ENCODE measurements at places on chromosomes 7 and 10.

DNA sequence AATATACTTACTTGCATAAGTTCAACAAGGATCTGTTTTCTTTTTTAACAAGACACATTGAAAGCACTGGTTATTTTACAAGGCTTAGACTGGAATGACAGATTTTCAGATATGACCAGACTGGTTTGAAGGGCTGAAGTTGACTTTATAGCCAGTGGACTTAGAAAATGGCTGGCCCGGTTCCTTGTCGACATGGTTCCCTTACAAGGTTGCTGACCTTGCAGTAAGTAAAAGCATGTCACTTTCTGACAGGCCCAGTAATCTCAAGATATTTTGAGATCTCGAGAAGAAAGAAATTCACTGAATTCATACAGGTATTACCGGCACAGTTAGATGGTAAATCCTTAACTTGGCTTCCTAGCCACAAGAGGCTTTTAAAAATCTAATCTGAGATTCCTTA is 136.5 kb downstream of the COBL start:
- DNase-seq, result no peak

DNA sequence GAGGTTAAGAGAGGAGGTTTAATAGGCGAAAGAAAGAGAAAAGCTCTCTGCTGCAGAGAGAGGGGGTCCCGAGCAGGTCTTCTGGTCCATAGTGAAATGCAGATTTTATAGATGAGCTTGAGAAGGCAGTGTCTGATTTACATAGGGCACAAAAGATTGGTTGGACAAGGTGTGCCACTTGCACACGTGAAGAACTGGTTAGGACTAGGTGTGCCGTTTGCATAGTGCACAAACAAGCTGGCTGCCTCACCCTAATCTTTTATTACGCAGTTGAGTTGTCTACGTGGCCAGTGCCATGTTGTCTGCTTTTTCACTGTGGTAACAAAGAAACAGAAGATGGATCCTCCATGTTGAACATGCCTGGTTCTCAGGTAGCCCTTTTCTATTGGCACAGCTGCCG is 82.6 kb downstream of the AMPH start:
- DNase-seq, result no peak

- DNase-seq, result no peak
Observed at GRCh38 chr10:35554036-35554435, 51.1 kb upstream of the GJD4 start.

DNA sequence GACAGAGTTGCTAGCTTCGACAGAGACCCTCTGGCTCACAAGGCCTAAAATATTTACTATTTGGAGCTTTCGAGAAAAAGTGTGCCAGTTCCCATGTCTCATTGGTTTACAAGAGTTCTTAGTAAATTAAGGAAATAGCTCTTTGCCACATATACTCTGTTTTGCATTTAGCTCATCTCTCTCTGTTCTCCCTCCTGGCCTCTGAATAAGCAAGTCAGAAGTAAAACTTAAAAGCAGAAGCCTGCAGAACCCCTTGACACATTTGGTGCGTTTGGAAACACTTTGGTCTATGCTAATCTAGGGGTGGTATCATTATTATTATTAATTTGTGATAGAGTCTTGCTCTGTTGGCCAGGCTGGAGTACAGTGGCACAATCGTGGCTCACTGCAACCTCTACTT is 6.4 kb downstream of the CARD11 start:
- no peak for DNase-seq

GRCh38 chr7:31688372-31688771 is 1.4 kb downstream of the PPP1R17 start:
- DNase-seq, result no peak

DNA sequence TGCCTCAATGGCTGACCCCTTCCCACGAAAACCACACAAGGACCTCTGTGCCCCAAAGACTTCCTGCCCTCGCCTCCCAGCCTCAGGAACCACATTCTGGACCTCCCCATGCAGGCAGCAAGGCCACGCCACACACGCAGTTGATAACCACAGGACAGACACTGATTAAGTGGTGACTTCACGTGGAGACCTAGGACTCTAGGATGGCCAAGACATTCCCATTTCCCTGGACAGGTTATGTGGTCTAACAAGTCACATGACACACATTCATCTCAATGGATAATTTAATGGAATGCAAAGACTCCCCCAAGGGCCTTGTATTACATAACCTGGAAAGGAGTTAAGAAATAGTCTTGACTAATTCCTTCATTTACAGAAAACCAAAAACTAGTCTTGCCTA is 110.2 kb downstream of the LARP4B start:
- DNase-seq, result no peak

GRCh38 chr10:114499630-114500190 is 95.4 kb upstream of the AFAP1L2 start:
- no peak for DNase-seq

DNA sequence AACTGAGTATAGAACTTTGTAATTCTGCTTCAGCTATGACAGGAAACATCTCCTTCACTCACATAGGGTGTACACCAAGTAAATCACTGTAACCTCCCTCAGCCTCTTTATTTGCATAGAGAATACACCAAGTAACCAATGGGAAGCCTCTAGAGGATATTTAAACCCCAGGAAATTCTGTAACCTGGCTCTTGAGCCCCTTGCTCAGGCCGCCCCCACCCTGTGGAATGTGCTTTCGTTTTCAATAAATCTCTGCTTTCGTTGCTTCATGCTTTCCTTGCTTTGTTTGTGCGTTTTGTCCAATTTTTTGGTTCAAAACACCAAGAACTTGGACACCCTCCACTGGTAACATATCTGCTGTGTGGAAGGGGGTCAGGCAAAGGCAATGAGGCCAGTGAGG is 60.2 kb downstream of the CLRN3 start:
- no peak for DNase-seq

DNA sequence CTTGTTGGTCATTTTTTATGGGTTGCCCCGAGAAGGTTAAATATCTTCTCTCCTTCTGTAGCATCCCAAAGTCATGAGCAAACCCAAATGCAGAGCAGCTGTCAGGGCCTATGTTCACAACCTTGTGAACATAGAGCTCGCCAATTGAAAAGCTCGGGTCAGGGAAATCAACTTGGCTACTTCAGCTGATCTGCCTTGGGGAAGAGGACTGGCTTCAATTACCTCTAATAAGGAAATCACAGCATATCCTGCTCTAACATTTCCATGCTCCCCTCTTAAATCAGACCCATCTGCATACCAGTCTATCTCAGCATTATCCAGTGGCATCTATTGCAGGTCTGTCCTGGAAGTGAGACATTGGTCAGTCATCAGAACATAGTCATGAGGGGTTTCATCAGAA is 105.6 kb downstream of the ANKRD26 start:
- DNase-seq, result no peak

DNA sequence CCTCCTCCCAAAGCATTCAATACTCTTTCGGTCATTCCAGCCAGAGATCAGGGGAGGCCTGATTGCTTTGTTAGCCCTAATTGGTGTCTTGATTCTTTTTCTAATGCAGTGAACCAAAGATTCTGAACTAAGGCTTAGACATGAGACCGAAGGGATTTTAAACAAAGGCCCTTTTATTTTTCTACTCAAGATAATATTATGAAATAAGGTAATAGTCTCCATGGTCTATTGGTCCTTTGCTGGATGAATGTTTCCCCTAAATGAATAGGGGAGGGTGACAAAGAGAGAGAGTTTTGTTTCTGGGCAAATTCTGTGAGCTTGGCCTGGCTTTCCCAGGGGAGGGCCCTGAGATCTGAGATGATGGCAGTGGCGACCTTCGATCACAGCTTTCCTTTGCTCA is 449.1 kb downstream of the TYW1 start:
- no peak for DNase-seq

GRCh38 chr10:58784361-58784760 is 271.7 kb downstream of the BICC1 start:
- no peak for DNase-seq

DNA sequence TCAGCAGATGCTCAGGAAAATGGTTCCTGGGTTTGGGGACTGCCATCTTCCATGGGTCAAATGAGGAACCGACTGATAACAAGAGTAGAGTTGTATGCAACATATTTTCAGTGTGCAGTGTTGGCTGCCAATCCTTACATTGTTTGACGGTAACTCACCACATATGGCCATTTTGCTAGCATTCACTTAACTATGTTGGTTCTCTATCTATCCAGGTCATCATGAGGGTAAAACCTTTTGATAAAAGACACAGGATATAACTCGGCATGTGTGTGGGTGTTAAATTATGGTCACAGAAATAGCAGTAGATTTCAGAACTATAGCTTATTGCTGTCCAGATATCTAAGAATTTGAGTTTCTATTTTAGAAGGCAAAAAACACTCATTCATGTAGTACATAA is 140.7 kb upstream of the AOAH start:
- no peak for DNase-seq
